ENCODE measurements at places on chromosomes 2 and 18. TPM values are rescaled to one million over a fixed set of nuclear protein-coding genes. Genes with fewer than 3 reads are reported as not detected.

- no peak overlapping the region for H3K27ac ChIP-seq
- no peak for DNase-seq
- H3K36me3 ChIP-seq = no peaks in the 10 kb centered on the region
- H3K4me1 ChIP-seq = no peaks in the 10 kb centered on the region
- no peaks in the 10 kb centered on the region for H3K27me3 ChIP-seq
These were observed 30.0 kb downstream of the SCTR start for GRCh38 chr2:119494163-119494790.

DNA sequence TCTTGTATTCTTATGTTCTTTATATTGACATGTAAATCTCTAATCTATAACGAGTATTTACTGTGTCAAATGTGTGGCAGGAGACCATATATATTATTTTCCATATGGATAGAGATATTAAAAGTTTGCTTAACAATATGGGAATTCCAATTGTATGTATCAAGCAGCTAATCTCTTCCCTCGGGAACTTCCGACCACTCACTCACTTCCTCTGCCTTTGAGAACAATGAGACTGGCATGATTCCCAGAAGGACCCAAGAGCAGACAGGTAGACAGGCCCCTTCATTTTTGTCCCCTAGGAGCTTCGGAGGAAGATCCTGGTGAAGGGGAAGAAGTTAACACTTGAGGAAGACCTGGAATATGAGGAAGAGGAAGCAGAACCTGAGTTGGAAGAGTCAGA lies 24.1 kb downstream of the PLCD4 start:
- peaks cover 21% of the 10 kb centered on the region for H3K36me3 ChIP-seq
- no peak overlapping the region for H3K4me3 ChIP-seq
- no peak for DNase-seq
- H3K4me1 ChIP-seq = no peaks in the 10 kb centered on the region
- H3K27me3 ChIP-seq = no peaks in the 10 kb centered on the region
- H3K27ac ChIP-seq = no peak overlapping the region

The EDAR gene
- total RNA-seq = 6.3 TPM

- H3K36me3 ChIP-seq = no peaks in the 10 kb centered on the region
- no peak for DNase-seq
- H3K27me3 ChIP-seq = no peaks in the 10 kb centered on the region
- H3K27ac ChIP-seq = no peak overlapping the region
- peaks cover 12% of the 10 kb centered on the region for H3K4me1 ChIP-seq
- H3K4me3 ChIP-seq = no peak overlapping the region
These were observed 20.1 kb downstream of the SLC66A3 start for GRCh38 chr2:11175293-11175795.

DNA sequence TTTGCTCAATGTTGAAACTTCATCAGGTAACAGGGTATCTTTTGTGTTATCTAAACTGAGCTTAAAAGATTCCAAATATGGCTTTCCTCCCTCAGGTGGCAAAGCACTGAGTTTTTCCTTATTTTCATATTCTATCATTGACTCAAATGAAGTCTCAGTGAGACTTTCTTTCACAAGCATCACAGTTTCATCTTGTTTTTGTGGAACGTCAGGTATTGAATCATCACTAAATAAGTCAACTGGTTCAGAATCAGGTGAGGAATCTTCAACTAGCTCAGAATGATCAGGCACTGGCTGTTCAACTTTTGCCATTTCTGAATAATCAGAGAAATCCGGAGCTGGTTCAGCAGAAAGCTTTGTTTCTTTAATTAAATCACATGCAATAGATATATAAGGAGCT lies 24.6 kb downstream of the RTN4 start:
- H3K27ac ChIP-seq = no peak overlapping the region
- no peaks in the 10 kb centered on the region for H3K27me3 ChIP-seq
- H3K4me3 ChIP-seq = no peak overlapping the region
- no peaks in the 10 kb centered on the region for H3K36me3 ChIP-seq

The LONRF2 gene
- total RNA-seq = 0.03 TPM

The SPTBN1 gene
- 112 TPM for total RNA-seq

The COL6A3 gene
- total RNA-seq = 1.5 TPM

The TMEM200C gene
- total RNA-seq = not detected

GRCh38 chr2:167104691-167105090 lies 216.4 kb downstream of the XIRP2 start:
- no peaks in the 10 kb centered on the region for H3K4me1 ChIP-seq
- no peak overlapping the region for H3K27ac ChIP-seq
- no peak for DNase-seq
- H3K36me3 ChIP-seq = no peaks in the 10 kb centered on the region
- no peaks in the 10 kb centered on the region for H3K27me3 ChIP-seq

DNA sequence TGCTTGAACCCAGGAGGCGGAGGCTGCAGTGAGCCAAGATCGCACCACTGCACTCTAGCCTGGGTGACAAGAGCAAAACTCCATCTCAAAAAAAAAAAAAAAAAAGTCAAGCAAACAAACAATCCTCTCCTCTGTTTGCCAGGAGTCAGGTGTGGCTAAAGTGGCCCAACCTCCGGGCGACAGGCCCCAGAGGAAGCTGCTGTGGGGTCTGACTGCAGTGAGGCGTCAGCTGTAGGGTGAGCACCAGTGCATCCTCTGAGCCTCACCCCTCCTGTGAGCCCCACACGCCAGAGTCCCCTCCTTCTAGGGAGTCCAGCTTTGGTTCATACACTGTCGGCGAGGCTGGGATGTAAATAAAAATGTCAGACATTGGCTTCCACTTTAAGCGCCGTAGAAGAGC lies 76.5 kb upstream of the HS6ST1 start:
- H3K4me1 ChIP-seq = no peaks in the 10 kb centered on the region
- DNase-seq = no peak
- H3K4me3 ChIP-seq = no peak overlapping the region
- H3K27ac ChIP-seq = no peak overlapping the region
- H3K27me3 ChIP-seq = no peaks in the 10 kb centered on the region

DNA sequence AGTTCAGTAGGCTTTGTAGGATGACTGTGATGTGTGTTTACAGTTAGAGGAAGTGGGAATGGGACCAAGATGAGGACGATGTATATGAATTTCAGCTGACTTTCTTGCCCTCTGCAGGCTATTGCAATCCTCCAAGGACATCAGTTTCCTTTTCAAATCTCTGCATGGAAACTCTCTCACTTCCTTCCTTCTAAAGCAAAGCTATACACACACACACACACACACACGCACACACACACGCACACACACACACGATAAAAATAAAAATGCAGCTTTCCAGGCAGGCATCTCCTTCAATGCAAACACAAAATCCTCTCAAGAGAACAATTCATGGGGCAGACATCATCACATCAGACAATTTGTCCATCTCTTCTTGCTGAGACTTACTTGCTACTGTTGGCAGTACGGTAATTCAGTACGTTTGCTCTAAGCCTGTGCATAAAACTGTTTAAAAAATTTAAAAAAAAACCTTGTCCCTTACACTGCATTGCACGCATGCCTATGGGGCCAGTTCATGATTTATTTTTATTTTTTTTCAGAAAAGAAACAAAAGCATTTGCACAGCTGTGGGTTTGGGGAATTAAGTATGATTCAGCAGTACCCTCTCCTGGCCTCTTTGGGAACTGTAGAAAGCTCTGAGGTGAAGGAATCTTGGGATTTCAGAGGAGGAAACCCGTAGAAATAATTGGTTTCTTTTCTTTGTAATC lies 27.1 kb upstream of the ICOS start:
- H3K27me3 ChIP-seq = no peaks in the 10 kb centered on the region
- H3K27ac ChIP-seq = no peak overlapping the region
- peak; percentile 50 for DNase-seq
- H3K4me3 ChIP-seq = no peak overlapping the region
- no peaks in the 10 kb centered on the region for H3K36me3 ChIP-seq

The SRD5A2 gene
- total RNA-seq = not detected

The GREB1L gene
- total RNA-seq = not detected
